Breast epithelium (tissue), 4 donors: ENCODE measurements at places on chromosomes 5 and 9. TPM values are rescaled to one million over a fixed set of nuclear protein-coding genes. Genes with fewer than 3 reads are reported as not detected.

GRCh38 chr9:6822696-6823095, 64.9 kb downstream of the KDM4C start:
- no peaks in the 10 kb centered on the region for H3K4me1 ChIP-seq
- H3K4me3 ChIP-seq, result no peak overlapping the region
- no peaks in the 10 kb centered on the region for H3K36me3 ChIP-seq
- H3K27ac ChIP-seq, result no peak overlapping the region

- no peak overlapping the region for H3K27ac ChIP-seq
- no peaks in the 10 kb centered on the region for H3K36me3 ChIP-seq
- H3K4me3 ChIP-seq, result no peak overlapping the region
- no peaks in the 10 kb centered on the region for H3K4me1 ChIP-seq
- no peak for DNase-seq
Observed at GRCh38 chr5:9381464-9381863, 164.4 kb downstream of the SEMA5A start.

- no peaks in the 10 kb centered on the region for H3K27me3 ChIP-seq
- H3K4me1 ChIP-seq, result no peaks in the 10 kb centered on the region
- H3K27ac ChIP-seq, result no peak overlapping the region
- DNase-seq, result no peak
- H3K4me3 ChIP-seq, result no peak overlapping the region
Observed at GRCh38 chr5:89729623-89730301, 679.8 kb downstream of the CETN3 start.

DNA sequence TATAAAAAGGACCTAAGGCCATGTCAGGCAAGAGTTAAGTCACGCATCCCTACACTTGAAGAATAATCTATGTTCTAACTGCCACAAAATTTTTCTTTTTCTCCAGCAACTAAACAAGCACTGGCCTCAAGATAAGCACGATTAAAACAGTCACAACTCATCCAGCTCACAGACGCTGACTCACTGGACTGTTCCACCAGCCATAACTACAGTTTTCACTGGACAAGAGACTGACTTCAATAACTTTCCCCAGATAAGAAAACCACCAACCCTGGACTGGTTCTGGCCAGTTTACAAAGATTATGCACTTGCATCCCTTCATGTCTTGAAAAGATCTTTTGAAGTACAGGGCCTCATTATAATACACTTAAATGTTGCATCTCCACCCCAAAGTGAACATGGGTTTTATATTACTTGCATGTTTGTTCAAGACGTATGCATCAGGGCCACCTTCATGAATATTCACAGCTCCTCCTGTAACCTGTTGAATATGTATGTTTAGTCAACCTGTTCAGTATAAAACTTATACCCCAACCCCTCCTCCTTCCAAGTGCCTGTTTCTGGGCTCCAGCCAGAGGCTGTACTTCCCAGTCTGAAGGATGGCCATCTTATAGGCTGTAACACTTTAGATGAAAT, 129.3 kb upstream of the EPB41L4A start:
- no peak overlapping the region for H3K4me3 ChIP-seq
- H3K27ac ChIP-seq, result no peak overlapping the region
- H3K4me1 ChIP-seq, result no peaks in the 10 kb centered on the region
- no peaks in the 10 kb centered on the region for H3K36me3 ChIP-seq
- no peak for DNase-seq

Gene UNC5A
- total RNA-seq, result not detected

Gene SLC36A1
- 11.4 TPM for total RNA-seq
